AG08395 (cell line): ENCODE measurements at places on chromosomes 5 and 9.

DNA sequence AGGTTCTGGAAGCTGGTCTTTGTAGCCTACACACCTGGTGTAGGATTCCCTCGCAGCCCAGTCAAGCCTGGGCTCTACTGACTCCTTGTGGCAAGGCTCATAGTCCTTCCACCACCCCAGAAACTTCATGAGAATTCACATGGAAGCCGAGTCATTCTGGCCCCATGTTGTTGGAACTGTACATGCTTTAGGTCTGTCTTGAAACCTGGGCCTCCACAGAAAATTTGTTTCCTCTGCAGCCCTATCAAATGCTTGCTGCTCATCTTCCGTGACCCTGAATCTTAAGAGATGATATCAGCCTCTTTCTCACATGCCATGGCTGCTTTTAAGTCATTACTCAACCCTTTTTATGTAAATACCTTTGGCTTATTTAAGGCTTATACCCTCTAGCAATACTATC lies 113.4 kb upstream of the GRHPR start:
- DNase-seq: no peak

DNA sequence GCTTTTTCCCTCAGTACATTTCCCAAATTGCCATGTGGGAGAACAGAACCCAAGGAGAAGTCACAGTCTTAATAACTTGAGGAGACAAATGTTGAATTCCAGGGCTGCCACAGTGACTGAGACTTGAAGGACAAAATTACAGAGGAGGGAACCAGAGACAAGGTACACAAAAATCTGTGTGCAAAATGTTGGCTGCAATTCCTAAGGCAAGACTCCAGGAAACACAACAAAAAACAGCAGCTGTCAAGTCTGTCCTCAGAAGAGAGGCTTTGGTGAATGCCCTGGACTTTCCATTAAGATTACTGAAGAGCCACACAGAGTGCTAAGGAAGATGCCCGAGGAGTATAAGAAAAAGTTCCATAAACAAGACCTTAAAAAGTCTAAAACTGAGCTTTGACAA lies 21.1 kb downstream of the AP3B1 start:
- no peak for DNase-seq

- no peak for DNase-seq
Measured at GRCh38 chr9:134525070-134525815, 116.4 kb upstream of the COL5A1 start.

GRCh38 chr5:140351609-140352334 lies 5.4 kb upstream of the HBEGF start:
- DNase-seq: peak; percentile 73
